Stimulated activated CD4-positive, alpha-beta T cell treated with anti-CD3 and anti-CD28 coated beads, Interleukin-1b, Interleukin-23, amount 100 ng/mL, for 1 hour (primary cell): ENCODE measurements at places on chromosomes 7 and 10.

DNA sequence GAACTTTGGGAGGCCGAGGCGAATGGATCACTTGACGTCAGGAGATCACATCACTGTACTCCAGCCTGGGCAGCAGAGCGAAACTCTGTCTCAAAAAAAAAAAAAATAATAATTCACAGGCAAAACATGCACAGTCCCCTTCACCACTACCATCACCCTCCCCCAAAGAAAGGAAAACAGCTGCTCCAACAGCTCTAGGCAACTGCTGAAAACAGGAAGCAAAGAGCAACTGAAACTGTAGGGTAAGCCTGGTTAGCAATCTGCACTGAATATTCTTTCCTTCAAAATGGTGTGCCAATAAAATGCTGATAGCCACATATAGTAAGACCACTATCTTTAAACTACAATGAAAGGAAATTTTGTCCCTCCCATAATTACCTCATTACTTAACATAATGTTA, 11.8 kb downstream of the NT5C2 start:
- no peak for DNase-seq

DNA sequence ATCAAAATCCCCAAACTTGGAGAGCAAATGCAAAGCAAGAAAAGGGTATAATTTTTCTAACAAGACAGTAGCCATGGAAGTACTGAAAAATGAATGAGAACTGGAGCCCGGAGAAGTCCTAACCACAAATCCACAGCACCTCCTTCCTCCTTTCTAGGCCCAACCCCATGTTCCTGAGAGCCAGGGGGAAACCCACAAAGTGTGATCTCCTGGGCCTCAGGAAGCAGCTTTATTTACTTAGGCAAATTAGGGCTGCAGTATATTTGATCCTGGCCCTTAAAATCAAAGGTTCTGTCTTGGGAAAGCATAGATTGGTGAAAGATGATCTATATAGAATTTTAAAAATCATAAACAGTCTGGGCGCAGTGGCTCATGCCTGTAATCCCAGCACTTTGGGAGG, 103.0 kb downstream of the DOCK4 start:
- DNase-seq, result no peak

DNA sequence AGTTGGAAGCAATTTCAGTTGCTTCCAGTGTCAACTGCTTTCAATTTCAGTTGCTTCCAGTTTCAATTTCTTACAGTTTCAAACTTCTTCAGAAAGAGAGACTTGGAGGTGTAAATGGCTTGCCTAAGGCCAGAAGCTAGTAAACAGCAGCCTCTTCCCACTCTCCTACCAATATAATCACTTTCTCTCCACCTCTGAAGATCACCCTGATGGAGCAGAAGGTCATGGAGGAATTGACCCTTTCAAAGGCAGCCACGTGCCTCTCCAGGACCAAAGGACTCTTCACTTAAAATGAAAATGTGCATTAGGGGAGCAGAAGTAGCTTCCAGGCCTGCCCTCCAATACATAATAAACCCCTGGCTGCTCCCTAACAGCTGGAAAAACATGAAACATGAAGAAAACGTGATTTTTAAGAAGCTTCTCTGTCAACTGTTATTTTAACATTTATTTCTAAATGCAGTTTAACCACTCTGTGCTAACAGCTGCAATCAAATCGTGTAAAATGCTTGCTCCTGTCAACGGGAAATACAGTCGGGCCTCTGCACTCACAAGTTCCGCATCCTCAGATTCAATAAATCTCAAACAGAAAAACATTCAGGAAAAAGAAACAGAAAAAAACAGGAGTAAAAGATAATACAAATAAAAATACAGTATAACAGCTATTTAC, 1020.6 kb downstream of the XPNPEP1 start:
- DNase-seq, result no peak

- DNase-seq, result no peak
Measured at GRCh38 chr7:148256433-148256832, 334.1 kb upstream of the C7orf33 start.
